GM12892 (cell line): ENCODE measurements at places on chromosomes 7 and 10.

DNA sequence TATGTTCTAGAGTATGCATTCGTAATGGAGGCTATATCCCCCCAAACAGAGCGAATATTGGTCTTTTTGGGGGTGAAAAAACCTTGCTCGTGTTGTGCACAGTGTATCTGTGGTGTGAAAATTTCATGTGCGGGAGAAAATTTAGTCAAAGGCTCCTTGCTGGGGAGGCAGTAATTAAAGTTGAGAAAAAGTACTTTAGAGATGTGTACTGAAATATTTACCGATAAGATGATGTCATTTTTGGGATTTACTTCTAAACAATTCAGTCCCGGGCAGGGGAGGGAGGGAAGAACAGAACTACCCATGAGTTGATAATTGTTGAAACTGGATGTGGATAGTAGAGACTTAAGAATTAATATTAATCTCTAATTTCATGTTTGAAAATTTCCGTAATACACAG is 9.3 kb downstream of the RBM17 start:
- DNase-seq: no peak

DNA sequence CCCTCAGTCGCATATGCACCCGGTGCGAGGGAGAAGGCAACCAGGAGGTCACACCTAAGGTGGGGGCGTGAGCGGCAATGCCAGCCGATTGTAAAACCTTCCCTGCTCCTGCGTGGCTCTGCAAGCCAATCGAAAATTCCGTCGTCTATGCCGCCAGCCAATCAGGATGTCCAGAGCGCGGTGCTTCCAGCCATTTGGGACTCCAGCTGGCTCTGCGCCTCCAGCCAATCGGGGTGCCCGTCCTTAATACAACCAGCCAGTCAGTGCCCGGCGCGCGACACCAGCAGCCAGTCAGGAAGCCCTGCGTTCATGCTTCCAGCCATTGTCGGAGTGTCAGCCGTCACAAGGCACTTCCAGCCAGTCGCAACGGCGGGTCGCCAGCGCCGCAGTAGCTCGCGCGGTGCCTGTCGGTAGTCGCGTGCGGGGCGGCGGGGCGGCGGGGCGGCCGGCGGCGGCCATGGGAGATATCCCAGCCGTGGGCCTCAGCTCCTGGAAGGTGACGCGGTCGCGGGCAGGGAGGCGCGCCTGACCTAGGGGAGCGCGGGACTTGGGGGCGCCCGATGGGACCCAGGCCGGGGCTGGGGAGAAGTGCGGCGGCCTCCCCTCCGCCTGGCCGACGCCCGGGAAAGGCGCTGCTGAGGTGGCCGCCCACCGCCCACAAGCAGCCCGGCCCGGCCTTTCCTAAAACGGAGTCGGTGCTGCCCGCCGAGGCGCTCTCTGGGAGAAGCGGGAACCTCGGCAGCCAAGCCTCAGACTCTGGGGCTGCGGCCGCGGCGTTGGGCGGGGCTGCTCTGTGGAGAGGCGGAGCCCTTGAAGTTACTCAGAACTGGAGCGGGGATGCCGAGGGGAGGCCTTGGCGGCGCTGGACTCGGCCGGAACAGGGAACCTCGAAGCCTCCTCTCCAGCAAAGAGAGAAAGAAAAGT is at the start of gene AKR1E2:
TSS of gene AKR1E2 (plus strand) at position 340 of the 924 bp plus-strand sequence. CDS start at position 458, 118 bp downstream.
- peak; percentile 17 for DNase-seq

GRCh38 chr7:29363636-29364425 is 169.3 kb downstream of the CHN2 start:
- no peak for DNase-seq

GRCh38 chr7:76383089-76383944 is 24.5 kb upstream of the YWHAG start:
- no peak for DNase-seq

DNA sequence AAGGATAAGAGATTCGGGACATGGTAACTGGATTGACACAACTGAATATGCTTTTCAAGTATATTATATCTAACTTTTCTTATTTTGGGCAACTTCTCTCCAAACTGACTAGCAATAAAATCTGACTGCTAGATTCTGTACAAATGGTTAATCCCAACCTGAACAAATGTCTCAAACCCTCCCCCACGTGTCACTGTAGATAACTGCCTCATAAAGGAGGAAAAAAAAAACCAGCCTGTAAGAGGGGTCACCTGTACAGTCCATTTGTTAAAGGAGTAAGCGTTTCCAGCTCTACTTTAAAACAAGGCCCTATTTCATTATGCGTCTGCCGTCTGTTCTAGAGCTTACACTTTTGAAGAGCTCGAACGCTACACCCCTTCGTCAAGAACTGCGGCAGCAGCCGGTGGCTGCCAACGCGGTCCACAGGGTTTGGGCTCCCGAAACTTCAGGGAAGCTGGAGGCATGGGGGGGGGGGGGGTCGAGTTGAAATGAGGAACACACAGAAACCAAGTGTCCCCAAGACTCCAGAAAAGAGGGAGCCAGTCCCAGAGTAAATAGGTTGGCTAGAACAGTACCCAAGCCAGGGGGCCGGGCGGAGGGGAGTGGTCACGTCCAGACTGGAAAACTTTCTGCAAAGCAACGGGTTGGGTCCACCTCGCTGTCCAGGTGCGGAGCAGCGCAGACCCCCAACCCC is 492 bp downstream of the COG5 start:
- DNase-seq: no peak

DNA sequence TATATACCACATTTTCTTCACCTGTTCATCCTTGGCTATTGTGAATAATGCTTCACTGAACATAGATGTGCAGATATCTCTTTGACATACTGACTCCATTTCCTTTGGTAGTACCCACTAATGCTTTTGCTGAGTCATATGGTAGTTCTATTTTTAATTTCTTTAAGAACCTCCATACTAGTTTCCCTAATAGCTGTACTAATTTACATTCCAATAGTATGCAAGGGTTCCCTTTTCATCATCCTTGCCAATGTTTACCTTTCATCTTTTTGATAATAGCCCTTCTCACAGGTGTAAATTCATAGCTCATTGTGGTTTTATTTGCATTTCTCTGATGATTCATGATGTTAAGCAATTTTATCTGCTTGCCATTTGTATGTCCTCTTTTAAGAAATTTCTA is 159.9 kb downstream of the CALCR start:
- no peak for DNase-seq
